ENCODE measurements at places on chromosomes 2 and 18.

DNA sequence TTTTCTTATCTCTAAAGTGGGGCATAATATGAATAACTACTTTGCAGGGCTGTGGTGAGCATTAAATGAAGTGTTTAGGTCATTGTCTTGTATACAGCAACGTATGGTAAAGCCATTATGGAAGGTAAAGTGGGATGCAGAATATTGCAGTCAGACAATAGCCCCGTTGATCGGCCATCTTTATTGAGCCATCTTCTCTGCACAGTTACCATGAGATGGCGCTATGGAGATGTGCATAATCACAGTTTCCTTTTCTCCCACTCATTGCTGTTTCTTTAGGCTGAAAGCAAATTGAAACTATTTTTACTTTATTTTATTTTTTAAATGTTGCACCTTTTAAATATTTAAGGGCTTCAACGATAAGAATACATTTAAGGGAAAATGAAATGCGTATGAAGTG is 108.9 kb downstream of the THSD7B start:
- no peak for DNase-seq

- DNase-seq: no peak
These were observed 79.1 kb upstream of the PMAIP1 start for GRCh38 chr18:59820663-59821062.

GRCh38 chr2:158610059-158610458 is 153.3 kb downstream of the PKP4 start:
- DNase-seq: no peak

DNA sequence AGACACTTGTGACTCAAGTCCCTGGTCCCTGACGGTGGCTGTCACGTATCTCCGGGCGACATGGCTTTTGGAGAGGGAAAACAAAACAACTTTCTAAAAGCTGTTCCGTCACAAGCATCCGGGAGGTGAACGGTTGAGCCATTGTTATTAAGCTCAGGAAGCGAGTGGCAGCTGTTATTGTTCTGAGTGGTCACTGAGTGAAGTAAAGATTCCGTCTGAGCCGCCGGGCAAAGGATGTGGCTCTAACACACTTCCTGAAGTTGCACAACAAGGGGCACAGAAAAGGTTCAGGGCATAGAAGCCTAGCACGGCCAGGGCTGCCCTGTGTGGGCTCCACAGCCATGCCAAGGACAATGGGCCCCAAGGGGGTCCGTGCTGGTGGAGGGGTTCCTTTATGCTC is 24.3 kb downstream of the INPP5D start:
- DNase-seq: no peak

DNA sequence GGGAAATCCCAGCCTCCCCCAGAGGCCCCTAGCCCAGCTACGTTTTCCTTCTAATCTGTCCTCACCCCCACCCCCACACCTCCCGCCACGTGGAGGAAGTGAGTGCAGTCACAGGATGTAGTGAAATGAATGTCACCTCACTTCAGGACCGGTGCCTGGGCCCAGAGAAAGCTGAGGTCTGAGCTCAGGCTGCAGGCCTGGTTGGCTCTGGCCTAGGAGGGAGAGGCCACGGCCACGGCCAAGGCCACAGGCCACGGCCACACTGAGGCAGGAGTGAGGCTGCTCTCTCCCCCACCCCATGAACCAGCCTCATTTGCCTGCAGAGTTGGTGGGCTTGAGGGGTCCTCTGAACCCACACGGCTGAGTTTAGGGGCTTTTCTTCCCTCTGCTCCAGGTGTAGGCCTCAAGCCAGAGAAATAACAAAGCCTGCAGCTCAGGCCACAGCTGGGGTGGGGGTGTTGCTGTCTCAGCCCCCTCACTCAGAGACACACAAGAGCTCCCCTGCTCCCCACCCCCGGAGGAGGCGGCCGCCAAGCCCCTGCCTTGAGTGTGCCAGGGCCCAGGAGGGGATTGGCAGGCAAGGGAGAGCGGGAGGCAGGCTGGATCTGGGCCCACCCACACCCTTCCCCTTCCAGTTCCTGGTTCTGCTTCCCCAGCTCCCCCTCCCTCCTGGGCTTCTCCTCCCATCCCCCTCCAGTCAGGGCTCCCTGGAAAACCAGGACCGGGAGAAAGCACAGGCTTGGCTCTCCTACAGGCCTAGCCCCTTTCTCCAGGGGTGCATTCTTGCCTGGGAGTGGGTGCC is 27.0 kb downstream of the DNMT3A start:
- no peak for DNase-seq

Data from cortex of kidney (tissue), 1 donor.